ENCODE measurements at places on chromosomes 3 and 15.

DNA sequence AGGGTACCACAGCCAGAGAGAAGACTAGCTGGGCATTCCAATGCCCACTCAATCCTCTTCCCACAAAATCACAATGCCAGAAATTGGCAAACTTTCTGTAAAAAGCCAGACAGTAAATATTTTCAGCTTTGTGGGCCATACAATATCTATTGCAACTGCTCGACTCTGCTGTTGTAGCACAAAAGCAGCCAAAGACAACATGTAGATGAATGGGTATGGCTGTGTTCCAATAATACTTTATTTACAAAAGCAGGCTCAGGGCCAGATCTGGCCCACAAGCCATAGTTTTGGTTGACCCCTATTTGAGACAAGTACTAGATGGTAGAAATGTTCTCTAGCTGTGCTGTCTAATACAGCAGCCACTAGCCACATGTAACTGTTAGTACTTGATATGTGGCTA is 330.9 kb downstream of the ERC2 start:
- DNase-seq, result no peak

DNA sequence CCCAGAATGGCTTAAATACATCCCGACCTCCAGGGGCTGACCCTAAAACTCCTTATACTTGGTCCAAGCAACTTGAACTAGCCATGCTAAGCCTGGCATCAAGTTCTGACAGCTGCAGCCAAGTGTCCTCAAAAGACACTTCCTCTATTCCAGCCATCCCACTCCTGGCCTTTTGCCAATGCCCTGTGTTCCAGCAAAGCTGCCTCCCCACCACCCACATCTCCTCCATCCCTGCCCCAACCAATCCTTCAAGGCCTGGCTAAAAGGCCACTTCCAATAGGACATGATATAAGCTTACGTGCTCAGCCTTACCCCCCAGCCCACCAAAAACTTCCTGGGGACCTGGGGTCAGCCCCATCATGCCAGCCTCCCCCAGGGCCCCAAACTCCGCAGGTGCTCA is 40.9 kb downstream of the SEMA3G start:
- no peak for DNase-seq

GRCh38 chr3:196274585-196274984 is 12.9 kb downstream of the PCYT1A start:
- DNase-seq, result no peak

DNA sequence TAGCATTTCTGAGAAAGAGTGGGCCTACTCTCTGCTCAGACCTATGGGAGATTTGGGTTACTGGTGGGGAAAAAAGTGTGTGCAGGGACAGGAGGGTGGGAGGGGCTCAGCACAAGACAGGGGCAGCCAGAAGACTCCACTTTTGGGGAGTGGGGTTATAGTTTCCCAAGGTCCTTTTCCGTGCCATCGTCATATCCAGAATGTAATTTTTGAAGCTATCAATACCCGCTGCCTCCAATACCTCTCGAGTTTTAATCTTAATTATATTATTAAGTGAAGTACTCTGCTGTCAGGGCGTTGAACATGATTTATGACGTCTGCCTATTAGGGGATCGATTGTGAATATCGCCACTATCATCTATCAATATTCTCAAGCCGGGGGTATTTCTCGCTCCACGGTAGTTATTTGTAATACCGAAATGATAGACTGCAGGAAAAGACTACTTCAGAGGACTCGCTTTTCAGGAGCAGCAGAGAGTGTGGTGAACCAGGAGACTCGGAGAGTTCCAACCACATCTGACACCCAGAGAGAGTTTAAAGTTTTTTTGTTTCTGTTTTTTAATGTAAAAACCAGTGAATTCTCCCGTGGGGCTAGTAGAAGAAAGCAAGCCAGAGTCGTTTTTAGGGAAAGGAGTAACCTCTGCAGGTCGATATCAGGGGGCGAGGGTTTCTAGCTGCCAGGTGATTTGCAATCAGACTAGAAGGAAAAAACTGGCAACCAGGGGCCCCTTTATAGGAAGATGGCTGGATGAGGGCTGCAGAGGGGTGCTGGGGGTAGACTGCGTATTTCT is 20.6 kb downstream of the NR2F2 start:
- DNase-seq, result no peak

- DNase-seq, result peak; percentile 65
These were observed 567 bp downstream of the PFN2 start for GRCh38 chr3:149969940-149970715.

GRCh38 chr3:61832375-61833229 is 271.2 kb downstream of the PTPRG start:
- DNase-seq, result no peak

GRCh38 chr15:61853195-61853594 is 207.1 kb downstream of the VPS13C start:
- DNase-seq, result no peak

GRCh38 chr3:63015614-63016309 is 140.5 kb upstream of the CADPS start:
- DNase-seq, result no peak

GRCh38 chr3:7876741-7877297 is 624.8 kb upstream of the LMCD1 start:
- no peak for DNase-seq

DNA sequence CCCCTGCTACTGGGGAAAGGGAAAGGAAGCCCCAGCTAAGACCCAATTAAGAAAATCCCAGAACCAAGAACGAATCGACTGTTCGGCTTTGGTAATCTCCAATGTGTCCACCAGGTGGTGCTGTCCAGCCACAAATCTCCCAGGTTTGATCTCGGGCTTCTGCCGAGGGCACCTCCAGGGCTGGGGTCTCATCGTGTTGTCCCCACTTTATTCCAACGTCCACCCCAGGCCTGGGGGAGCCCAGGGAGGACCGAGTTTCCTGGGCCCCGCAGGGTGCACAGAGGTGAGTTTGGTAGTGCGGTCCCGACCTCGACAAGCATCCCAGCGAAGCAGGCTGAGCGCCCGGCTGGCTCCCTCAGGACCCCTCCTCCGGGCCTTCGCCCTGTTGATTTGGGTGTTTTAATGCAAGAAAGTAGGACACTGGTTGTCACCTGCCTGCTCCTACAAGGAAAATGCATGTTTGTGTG is 185.1 kb downstream of the GOLGA6L6 start:
- DNase-seq, result no peak

GRCh38 chr15:31049111-31049510 is 52.4 kb downstream of the TRPM1 start:
- no peak for DNase-seq

GRCh38 chr15:69783211-69783610 is 314.5 kb downstream of the TLE3 start:
- no peak for DNase-seq

GRCh38 chr3:81624756-81625155 is 136.7 kb downstream of the GBE1 start:
- DNase-seq, result no peak

DNA sequence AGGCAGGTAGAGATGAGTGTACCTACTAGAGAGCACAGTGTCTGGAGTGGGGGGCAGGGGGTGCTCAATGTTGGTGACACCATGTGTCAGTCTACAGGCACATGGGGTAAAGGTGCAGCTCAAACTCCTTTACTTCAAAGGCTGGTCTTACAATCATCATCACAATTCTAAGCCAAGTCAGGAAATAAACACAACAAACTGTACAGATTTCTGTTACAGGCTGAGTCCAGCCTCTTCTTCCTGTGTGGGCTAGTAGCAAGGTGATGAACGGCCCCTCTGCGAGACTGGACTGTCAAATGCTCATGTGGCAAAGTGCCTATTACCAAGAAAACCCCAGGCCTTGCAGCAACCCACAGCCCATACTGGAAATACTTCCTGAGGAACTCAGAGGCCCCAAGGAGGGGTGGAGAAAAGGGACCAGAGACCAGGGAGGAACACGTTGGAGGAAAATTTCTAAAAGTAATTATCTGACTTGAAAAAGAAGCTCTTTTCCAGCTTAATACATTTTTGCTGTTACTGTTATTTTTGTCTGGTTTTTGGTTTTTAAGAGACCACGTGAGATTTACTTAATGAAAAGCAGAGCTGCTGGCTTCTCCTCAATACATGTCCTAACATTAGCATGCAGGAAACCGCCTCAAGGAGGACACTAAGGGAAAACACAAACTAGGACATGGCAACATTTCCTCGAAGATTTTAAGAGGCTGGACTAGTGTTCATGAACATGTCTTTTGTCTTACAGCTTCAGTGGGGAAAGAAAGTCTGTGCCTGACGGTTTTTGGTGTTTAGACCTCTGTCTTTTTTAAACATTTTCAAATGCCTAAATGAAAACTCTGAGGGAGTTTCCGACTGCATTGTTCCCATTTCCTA is 29.5 kb downstream of the TBC1D2B start:
- DNase-seq, result no peak

DNA sequence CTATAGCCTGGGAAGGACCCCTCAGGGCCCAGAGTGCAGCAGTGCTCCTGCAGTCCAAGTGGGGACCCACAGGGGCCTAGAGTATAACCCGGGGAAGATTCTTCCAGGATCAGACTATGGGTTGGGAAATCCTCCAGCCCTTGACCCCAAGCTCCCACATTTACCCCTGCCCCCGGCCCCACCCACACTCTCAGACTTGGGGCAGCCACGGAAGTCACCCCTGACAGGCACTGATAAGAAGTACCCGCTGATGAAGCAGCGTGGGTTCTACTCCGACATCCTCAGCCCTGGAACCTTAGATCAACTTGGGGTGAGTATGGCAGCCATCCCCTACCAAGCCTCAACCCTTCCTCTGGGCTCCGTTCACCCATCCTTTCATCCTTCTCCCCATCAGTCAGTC is 6.3 kb downstream of the DNAH1 start:
- DNase-seq, result no peak

DNA sequence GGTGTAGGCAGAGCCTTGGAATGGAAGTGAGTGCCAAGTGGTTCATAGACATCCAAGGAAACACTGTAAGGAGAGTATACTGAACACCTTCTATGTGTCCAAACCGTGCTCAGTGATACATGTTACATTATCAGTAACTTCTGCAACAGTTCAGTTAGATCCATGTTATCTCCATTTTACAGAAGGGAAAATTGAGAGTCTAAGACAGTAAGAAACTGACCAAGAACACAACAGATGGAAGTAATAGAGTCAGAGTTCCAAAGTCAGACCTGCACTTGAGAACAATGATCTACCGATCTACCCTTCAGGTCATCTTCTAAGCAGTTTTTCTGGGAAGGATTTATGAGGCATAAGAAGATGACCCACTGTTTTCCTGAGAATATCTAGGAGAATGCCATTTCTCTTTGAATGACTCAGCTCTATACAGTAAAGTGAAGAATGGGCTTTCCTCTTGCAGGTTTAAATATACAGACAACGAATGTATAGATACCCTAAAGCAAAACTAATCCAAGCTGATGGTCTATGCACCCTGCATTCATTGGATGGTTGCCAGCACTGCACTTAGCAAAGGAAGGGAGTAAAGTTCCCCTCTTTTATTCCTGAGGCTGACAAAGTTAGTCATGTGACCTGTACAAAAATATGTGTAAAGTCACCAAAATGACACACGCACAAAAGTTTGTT is 604.1 kb upstream of the MDFIC2 start:
- DNase-seq, result no peak

- DNase-seq, result no peak
These were observed 92.9 kb downstream of the WDR76 start for GRCh38 chr15:43919540-43920253.

GRCh38 chr3:46549408-46549904 is 16.6 kb downstream of the LRRC2 start:
- no peak for DNase-seq

GRCh38 chr15:26623071-26623470 is 149.8 kb downstream of the GABRB3 start:
- no peak for DNase-seq

DNA sequence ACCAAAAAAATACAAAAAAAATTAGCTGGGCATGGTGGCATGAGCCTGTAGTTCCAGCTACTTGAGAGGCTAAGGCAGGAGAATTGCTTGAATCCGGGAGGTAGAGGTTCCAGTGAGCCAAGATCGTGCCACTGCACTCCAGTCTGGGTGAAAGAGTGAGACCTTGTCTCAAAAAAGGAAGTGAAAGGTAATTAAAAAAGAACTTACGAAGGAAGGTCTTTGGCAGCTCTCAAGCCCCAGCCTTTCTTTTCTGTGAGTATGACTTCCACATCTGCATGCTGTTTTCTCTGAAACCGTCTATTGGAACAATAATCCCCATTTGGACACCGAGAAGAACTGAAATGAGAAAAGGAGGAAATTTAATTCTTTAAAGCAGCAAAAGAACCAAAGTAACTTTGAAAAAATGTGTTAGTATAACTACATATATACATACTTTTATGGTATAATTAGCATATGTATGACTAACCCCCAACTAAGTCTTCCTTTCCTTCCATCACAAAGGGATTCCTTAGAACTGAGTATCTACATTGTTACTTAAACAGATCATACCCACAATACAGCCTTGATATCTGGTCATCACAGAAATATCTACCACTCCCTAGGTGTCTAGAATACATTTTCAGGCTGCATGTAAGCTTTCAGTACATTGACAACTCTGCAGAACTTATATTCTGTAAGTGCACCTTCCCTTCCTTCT is 50.1 kb downstream of the SETD2 start:
- no peak for DNase-seq

GRCh38 chr3:31456373-31456772 is 76.4 kb upstream of the STT3B start:
- DNase-seq, result no peak

DNA sequence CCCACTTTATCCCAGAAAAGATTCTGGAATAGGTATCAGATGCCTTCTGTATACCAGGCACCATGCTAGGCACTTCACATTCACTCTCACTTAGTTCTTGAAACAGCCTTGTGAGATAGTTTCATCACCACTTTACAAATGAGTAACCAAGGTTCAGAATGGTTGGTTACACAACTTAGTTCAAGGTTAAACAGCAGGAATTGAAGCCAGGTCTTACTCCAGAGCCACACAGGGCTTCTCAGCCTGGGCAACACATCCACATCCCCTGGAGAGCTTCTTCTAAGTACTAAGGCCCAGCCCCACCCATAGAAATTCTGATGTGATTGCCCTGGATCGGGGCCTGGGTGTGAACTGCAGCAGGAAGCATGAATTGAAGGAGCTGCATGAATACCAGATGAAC is 18.6 kb downstream of the WHAMM start:
- DNase-seq, result no peak

DNA sequence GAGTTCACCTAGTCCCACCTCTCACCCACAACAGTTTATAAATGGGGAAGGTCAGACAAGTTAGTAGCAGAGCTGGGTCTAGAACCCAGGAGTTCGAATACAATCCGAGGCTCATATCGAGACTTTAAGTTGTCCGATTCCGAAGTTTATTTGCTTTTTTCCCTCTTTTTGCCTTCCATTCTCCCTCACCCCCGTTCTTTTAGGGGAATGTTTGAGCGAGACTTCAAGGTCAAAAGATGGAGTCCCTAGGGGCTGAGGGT is 7.3 kb downstream of the BCL6 start:
- DNase-seq, result no peak

GRCh38 chr3:185744997-185745843 is 79.6 kb downstream of the IGF2BP2 start:
- DNase-seq, result peak; percentile 56

DNA sequence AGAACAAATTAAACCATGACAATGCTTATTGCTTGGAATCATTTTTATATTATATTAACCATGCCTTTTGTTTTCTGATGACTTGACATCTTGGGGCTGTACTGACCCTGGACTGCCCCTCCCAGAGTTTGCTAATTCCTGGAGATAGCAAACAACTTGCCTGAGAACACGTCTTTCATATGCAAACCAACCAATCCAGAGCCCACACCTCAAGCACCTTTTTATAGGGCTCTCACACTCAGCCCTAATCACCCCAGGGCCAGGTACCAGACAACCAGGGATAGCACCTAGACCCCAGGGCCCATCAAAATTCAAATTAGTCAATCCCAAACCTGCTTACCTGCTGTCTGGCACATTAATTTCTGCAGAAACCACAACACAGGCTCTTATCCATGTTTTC is 36.9 kb downstream of the MRPS11 start:
- no peak for DNase-seq

GRCh38 chr15:73359651-73360050 is 9.1 kb downstream of the HCN4 start:
- DNase-seq, result no peak
